ENCODE measurements at places on chromosomes 16 and 17.

DNA sequence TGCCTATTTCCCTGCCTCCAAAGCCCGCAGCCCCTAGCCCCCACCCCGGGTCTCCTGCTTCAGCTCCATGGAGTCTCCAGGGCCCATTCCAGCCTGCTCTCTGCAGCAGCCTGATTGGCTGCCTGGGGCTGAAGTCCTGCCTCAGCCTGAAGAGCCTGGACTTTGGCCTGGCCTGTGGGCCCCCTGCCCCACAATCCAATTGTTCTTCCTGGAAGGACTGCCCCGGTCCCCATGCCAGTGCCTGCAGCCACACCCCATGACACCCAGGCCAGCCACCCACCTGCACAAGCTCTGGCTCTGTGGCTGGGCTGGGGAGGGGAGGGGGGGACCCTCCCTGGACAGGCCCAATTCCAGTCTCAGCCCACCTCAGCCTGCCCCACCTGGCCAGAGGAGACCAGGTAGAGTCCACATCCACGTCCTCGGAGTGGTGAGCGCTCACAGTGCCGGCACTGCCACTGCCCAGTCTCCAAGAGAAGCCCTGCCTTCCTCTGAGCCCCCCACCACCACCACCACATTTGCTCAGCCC lies 12.3 kb downstream of the ENPP7 start:
- no peak for DNase-seq

DNA sequence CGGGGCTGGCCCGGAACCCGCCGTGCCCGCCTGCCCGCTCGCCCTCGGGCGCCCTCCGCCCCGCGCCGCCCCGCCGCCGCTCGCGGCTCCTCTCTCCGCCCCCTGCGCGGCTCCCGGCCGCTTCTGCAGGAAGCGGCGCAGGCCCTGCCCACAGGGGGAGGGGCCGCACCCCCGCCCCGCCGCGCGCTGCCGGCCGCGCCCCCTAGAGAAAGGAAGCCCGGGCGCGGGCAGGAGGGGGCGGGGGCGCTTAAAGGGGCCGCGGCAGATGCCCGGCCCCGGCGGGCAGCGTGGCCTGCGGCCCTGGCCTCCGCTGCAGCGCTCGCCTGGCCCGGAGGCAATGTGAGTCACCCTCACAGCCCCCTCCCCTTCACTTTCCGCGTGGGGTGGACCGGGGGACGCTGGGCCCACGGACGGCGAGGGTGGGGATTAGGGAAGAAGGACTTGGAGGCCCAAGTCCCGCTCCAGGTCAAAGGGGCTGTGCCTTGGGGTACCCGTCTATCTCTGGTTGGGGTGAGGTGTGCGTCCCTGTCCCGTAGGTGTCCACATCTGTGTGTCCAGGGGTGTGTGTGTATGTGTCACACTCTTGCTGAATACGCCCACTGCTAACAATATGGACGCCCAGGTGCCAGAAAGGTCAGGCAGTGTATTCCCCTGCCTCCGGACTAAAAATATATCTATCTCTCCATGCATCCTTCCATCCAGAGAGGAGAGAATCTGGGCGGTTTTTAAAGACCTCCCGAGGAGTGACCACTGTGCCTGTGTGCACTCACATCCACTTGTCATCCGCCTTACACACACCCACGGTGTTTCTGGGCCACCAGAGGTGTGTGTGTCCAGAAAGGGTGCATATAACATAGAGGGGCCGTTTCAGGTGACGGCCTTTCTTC lies at the start of gene GIT1:
TSS of gene GIT1 (minus strand) at position 125 of the 887 bp plus-strand sequence. CDS start 270 bp downstream, outside the sequence.
- peak; percentile 89 for DNase-seq

DNA sequence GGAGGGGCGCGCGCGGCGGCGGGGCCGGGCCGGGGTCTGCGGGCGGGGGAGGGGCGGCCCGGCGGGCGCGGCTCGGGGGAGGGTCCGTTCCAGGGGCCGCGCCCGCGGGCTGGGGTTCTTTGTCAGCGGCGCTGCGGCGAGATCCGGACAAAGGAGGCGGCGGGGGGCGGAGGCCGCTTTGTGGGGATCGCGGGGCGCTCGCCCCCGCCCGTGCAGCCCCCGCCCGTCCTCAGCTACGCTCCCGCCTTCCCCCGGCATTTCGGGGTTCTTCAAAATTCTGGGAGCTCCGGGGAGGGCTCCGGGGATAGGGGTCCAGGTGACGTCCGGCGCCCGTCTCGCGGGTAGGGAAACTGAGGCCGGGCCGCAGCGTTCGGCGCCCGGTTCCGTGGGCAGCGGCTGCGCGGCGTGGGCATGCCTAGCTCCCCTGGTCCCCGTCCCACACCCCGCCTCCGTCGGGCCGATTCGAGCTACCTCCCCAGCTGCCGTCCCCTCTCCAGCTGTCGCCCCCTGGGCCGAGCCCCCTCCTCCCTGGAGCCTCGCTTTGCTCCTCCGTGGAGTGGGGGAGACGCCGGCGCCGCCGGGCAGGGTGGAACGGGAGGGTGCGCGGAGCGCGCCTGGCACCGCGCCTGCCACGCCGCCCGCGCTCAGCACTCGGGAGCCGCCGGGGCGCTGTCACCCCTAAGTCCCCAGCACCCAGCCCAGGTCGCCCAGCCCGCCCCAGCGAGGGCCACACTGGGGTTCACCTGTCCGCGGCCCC lies 546 bp downstream of the SNN start:
- peak; percentile 42 for DNase-seq

DNA sequence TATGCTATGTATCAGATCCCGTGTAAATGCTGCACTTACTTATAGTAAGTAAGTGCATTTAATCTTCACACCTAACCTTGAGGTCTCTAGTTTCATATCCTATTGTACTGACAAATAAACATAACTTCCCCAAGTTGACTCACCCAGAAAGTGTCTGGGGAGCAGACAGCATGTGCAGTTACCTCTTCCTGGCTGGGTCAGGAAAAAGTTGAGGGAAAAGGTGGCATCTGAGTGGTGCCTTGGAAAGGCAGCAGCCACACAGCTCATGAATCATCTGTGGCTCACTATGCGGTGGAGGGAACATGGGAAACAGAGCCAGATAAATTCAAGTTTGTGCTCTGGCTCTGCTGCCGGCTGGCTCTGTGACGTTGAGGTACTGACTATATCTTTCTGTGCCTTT lies 382.0 kb upstream of the DYNLRB2 start:
- no peak for DNase-seq

- no peak for DNase-seq
Measured at GRCh38 chr16:13543850-13544249, 376.1 kb upstream of the ERCC4 start.

DNA sequence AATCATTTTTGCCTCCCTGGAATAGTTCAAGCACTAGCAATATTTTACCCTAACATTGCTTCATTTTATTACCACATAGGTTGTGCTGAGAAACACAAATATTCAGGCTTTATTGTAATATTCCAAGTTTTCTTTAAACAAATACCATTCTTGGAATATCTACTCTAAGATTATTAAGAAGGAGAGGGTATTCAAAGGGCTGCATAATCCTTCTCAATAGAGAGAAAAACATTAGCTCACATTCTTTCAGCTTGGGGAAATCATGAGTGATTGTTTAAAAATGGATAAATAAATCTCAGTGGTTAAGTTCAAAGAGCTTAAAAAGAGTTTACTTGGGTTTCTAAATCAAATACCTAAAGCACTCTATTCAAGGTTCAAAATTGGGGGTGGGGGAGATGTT lies 111.9 kb upstream of the CORO6 start:
- DNase-seq, result no peak

- DNase-seq, result peak; percentile 36
Measured at GRCh38 chr17:63961355-63962212, 11.1 kb downstream of the SCN4A start.

- DNase-seq, result no peak
Measured at GRCh38 chr17:45382226-45382625, 50.4 kb downstream of the ARHGAP27 start.

GRCh38 chr16:1133810-1134520 lies 18.9 kb upstream of the CACNA1H start:
- no peak for DNase-seq

GRCh38 chr17:49991409-49991808 lies 3.6 kb downstream of the DLX3 start:
- DNase-seq, result no peak

GRCh38 chr17:40498281-40499084 lies 2.9 kb downstream of the TNS4 start:
- DNase-seq, result no peak
